DMS153 (cell line): ENCODE measurements at places on chromosomes 3 and 15.

GRCh38 chr15:58247855-58248842 lies 110.0 kb downstream of the AQP9 start:
- DNase-seq, result no peak

- no peak for DNase-seq
These were observed 92.5 kb downstream of the ADAMTS9 start for GRCh38 chr3:64595253-64595694.

DNA sequence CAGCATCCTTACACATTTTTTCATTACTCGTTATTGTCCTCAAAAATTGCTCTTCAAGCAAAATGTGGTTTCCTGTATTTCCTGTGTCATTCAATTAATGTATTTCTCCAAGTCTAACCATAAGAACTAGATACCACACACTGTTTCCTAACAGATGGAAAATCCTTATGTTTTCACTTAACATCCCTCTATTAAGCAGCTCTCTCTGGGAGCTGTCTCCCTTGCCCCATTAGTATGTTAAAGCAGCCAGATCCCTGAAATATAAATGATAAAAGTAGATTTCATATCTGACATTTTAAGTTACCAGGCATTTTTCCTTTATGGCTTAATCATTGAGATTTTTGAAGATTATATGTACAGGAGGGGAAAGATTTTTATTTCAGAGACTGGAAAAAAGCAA lies 15.9 kb downstream of the PFN2 start:
- DNase-seq, result no peak

DNA sequence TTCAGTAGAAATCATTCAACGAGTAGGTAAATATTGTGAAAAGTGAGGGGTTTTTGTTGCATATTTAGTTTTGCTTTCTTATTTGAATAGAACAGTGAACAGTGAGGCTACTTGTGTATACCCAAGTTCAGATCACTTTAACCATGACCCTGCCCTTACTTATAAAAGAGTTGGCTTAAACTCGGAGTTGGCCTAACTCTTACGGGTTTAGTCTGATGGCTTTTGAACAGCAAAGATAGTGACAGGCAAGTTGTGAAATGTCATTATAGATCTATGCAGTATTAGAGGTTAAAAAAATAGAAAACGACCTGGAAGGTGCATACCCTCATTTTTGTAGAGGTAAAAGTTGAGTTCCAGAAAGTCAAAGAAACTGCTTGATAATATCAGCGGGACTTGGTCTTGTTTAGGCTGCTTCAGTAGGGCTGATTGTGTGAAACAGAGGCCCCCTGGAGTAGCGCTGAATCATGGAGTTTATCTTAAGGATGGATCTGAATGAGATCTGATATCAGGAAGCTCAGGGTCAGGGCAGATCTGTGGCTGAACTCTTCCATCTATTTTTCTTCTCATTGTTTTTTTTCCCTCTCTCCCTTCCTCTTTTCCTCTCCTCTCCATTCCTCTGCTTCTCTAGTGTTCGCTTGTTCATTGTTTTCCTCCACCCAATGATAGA lies 359.8 kb downstream of the LPP start:
- no peak for DNase-seq

DNA sequence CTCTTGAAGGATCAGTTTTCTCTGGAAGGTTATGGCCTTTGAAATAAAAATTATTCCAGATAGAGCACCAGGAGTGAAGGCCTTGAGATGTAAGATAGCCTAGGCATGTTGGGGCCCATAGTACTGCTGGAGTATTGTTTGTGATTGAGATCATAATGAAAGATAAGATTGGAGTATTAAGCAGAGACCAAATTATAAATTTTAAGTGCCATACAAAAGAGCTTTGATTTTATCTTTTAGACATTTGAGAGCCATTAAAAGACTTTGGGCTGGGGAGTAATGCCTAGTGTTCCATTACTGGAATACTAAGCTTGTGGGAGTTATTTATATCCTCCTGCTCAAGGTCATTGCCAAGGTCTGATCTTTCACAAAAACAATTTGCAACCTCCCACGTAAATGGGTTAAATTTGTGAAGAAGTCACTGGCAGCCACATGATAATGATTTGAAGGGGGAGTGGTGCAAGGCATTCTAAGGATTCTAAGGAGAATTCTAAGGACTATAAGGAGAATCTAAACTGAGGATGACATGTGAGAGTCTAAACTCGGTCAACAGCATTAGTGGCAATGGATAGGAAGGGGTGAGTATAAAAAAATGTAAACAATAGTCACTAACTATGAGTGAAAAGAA lies 12.8 kb downstream of the ELL3 start:
- no peak for DNase-seq
